ENCODE measurements at places on chromosomes 16 and 17.

DNA sequence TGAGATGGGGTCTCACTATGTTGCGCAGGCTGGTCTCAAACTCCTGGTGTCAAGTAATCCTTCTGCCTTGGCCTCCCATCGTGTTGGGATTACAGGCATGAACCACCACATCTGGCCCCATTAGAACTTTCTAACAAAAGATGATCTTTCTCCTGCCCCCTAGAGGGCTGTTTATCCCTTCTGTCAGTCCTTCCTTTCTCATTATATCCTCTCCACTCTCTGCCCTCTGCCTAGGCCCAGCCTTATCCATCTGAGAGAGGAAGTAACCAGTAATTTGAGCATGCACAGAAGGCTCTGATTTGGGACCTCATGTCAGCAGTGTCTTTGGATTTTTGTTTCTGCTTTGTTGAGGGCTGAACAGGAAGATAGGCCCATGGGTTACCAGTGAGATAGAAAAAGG is 4.4 kb upstream of the DHX40 start:
- H3K4me3 ChIP-seq: no peak overlapping the region
- ATAC-seq: no peak
- peaks cover 10% of the 10 kb centered on the region for H3K4me1 ChIP-seq

DNA sequence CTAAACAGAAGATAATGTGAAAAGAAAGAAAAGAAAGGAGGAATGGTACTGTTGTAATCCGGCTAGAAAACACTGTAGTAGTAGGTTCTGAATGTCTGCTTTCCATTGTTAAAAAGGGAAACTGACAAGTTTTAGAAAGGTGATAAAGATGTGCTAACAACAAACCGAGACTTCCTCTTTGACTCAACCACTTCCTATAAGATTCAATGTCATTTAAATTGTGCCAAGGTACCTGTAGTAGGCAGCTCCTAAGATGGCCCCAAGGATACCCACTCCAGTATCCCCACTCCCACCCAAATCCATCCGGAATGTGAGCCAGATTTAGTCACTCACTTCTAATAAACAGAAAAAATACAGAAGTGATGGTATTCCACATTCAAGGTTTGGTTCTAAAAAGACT is 31.2 kb downstream of the XYLT1 start:
- peaks cover 58% of the 10 kb centered on the region for H3K36me3 ChIP-seq
- H3K4me1 ChIP-seq: peaks cover 46% of the 10 kb centered on the region
- peak; percentile 59 for ATAC-seq
- H3K27ac ChIP-seq: no peak overlapping the region
- H3K4me3 ChIP-seq: no peak overlapping the region

DNA sequence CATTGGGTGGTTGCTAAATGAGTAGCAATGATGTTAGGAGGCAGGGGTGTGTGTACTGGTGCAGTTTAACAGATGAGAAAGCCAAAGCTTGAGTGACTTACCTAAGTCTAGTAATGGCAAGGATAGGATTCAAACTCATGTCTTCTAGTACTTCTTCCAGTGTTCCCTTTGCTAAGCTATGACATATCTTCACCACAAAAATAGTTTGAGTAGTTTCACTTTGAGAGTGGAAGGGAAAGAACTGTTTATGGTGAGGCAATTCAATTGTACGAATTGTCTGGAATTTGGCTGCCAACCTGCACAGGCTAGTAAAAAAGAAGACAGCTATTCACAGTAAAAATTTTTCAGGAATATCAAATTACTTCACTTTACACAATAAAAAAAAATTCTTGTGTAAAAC is 138.0 kb downstream of the NLK start:
- H3K4me1 ChIP-seq: no peaks in the 10 kb centered on the region
- no peak overlapping the region for H3K4me3 ChIP-seq
- no peaks in the 10 kb centered on the region for H3K27me3 ChIP-seq
- H3K27ac ChIP-seq: no peak overlapping the region

- H3K27ac ChIP-seq: no peak overlapping the region
- peaks cover 21% of the 10 kb centered on the region for H3K27me3 ChIP-seq
- ATAC-seq: no peak
These were observed 26.9 kb upstream of the ZFP90 start for GRCh38 chr16:68512183-68512582.

- peaks cover 21% of the 10 kb centered on the region for H3K4me1 ChIP-seq
- peaks cover 64% of the 10 kb centered on the region for H3K36me3 ChIP-seq
- H3K27ac ChIP-seq: peak overlapping the region; percentile 76
- no peaks in the 10 kb centered on the region for H3K27me3 ChIP-seq
- H3K4me3 ChIP-seq: no peak overlapping the region
These were observed 12.4 kb downstream of the CCDC47 start for GRCh38 chr17:63760771-63761539.

- H3K27me3 ChIP-seq: no peaks in the 10 kb centered on the region
- H3K4me3 ChIP-seq: peak overlapping the region; percentile 13
- peak; percentile 87 for ATAC-seq
- peak overlapping the region; percentile 93 for H3K27ac ChIP-seq
- H3K36me3 ChIP-seq: no peaks in the 10 kb centered on the region
These were observed 13.3 kb upstream of the PECAM1 start for GRCh38 chr17:64403881-64404460.

GRCh38 chr17:6488008-6488539 is 43.8 kb downstream of the PIMREG start:
- ATAC-seq: no peak
- H3K4me3 ChIP-seq: no peak overlapping the region
- no peak overlapping the region for H3K27ac ChIP-seq
- H3K4me1 ChIP-seq: no peaks in the 10 kb centered on the region
- no peaks in the 10 kb centered on the region for H3K36me3 ChIP-seq
- peaks cover 72% of the 10 kb centered on the region for H3K27me3 ChIP-seq

- ATAC-seq: no peak
- H3K27me3 ChIP-seq: no peaks in the 10 kb centered on the region
- H3K27ac ChIP-seq: no peak overlapping the region
- peaks cover 38% of the 10 kb centered on the region for H3K4me1 ChIP-seq
- H3K4me3 ChIP-seq: no peak overlapping the region
- H3K36me3 ChIP-seq: peaks cover 6% of the 10 kb centered on the region
These were observed 26.0 kb downstream of the SPHK1 start for GRCh38 chr17:76410328-76410965.

DNA sequence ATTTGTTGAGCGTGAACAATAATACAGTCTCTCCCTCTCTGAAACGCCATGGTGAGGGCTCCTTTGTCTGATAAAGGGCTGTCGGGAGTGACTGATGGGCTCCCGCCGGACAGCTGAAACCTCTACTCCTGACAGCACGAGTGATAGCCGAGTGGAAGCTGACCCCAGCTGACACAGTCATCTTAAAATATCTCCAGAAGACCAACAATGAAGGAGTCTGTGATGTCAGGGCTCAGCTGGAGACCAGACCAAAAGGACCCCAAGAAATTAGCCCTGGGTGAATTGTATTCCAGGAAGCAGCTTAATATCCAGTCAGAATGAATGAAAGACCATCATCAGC is 22.4 kb downstream of the CCDC182 start:
- H3K27ac ChIP-seq: no peak overlapping the region
- H3K4me3 ChIP-seq: no peak overlapping the region
- no peak for ATAC-seq
- no peaks in the 10 kb centered on the region for H3K36me3 ChIP-seq

DNA sequence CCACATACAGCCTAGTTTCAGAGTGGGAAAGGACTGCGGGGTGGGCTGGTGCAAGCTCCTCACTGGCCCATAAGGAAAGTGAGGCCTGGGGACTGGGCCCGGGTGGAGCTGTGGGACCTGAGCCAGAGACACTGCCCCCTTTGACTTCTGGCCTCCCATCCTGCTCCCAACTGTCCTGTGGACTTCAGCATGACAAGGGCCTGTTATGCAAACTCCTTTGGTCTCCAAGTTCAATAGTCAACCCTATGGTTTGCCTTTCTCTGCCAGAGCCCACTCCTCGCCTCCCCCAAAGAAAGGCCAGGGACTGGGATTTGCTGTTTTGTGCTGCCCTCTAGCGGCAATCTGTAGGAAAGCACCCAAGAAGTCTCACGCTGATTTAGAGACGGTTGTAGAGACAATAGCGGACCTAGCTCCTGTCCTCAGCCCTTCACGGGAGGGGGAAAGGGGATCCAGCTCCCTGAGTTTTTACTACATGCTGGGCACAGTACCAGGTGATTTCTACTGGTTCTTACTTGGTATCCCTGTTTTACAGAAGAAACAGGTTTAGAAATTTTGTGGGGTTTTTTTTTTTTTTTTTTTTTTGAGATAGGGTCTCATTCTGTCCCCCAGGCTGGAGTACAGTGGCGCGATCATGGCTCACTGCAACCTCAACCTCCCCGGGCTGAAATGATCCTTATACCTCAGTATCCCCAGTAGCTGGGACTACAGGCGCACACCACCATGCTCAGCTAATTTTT is 1.2 kb upstream of the TLCD3B start:
- no peak for ATAC-seq
- no peaks in the 10 kb centered on the region for H3K36me3 ChIP-seq
- H3K4me3 ChIP-seq: no peak overlapping the region
- H3K4me1 ChIP-seq: peaks cover 20% of the 10 kb centered on the region

GRCh38 chr16:64983231-64983630 is 138.6 kb downstream of the CDH11 start:
- no peaks in the 10 kb centered on the region for H3K36me3 ChIP-seq
- no peaks in the 10 kb centered on the region for H3K4me1 ChIP-seq
- H3K27ac ChIP-seq: no peak overlapping the region
- ATAC-seq: no peak

GRCh38 chr17:54425671-54426070 is 475.0 kb upstream of the TOM1L1 start:
- ATAC-seq: no peak
- no peaks in the 10 kb centered on the region for H3K36me3 ChIP-seq
- H3K4me1 ChIP-seq: no peaks in the 10 kb centered on the region

- H3K27me3 ChIP-seq: peaks cover 72% of the 10 kb centered on the region
- no peak overlapping the region for H3K27ac ChIP-seq
- H3K36me3 ChIP-seq: no peaks in the 10 kb centered on the region
- H3K4me1 ChIP-seq: no peaks in the 10 kb centered on the region
These were observed 1.4 kb downstream of the NOTUM start for GRCh38 chr17:81959362-81960129.

- H3K27me3 ChIP-seq: no peaks in the 10 kb centered on the region
- H3K4me3 ChIP-seq: no peak overlapping the region
- ATAC-seq: peak; percentile 41
- no peak overlapping the region for H3K27ac ChIP-seq
These were observed 23.6 kb downstream of the TANGO6 start for GRCh38 chr16:68866933-68867332.

DNA sequence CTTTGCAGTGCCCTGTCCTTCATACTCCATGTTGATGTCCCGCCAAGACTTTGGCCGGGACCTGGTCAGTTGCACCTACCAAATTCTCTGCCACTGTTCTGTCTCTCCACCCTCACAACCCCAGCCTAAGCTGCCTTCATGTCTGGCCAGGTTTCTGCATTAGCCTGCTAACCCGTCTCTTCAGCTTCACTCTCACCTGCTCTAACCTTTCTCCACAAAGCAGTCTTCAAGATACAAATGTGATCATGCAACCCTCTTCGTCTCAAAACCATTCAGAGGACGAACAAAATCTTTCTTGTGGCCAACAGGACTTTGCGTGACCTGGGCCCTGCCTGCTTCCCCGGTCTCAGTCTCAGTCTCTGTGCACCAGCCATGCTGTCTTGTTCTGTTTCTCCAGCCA is 148.2 kb downstream of the WSCD1 start:
- no peaks in the 10 kb centered on the region for H3K4me1 ChIP-seq
- H3K4me3 ChIP-seq: no peak overlapping the region
- H3K27me3 ChIP-seq: peaks cover 34% of the 10 kb centered on the region
- no peak for ATAC-seq
- no peaks in the 10 kb centered on the region for H3K36me3 ChIP-seq

- peaks cover 8% of the 10 kb centered on the region for H3K4me1 ChIP-seq
- H3K36me3 ChIP-seq: no peaks in the 10 kb centered on the region
- no peak overlapping the region for H3K27ac ChIP-seq
- no peak overlapping the region for H3K4me3 ChIP-seq
- peaks cover 24% of the 10 kb centered on the region for H3K27me3 ChIP-seq
These were observed 128.9 kb upstream of the RCVRN start for GRCh38 chr17:10033959-10034358.

GRCh38 chr16:66528294-66528693 is 21.6 kb downstream of the TK2 start:
- no peak overlapping the region for H3K27ac ChIP-seq
- H3K27me3 ChIP-seq: no peaks in the 10 kb centered on the region
- no peaks in the 10 kb centered on the region for H3K36me3 ChIP-seq
- peaks cover 30% of the 10 kb centered on the region for H3K4me1 ChIP-seq
- ATAC-seq: no peak

- H3K27me3 ChIP-seq: peaks cover 9% of the 10 kb centered on the region
- H3K4me1 ChIP-seq: no peaks in the 10 kb centered on the region
- no peak for ATAC-seq
These were observed 370.0 kb downstream of the CDH13 start for GRCh38 chr16:82996814-82997213.

GRCh38 chr16:85569615-85570212 is 43.4 kb upstream of the GSE1 start:
- peaks cover 65% of the 10 kb centered on the region for H3K4me1 ChIP-seq
- H3K36me3 ChIP-seq: no peaks in the 10 kb centered on the region
- H3K4me3 ChIP-seq: peak overlapping the region; percentile 38
- H3K27ac ChIP-seq: peak overlapping the region; percentile 78
- H3K27me3 ChIP-seq: no peaks in the 10 kb centered on the region

- no peak overlapping the region for H3K4me3 ChIP-seq
- H3K27me3 ChIP-seq: no peaks in the 10 kb centered on the region
- H3K27ac ChIP-seq: no peak overlapping the region
- H3K4me1 ChIP-seq: no peaks in the 10 kb centered on the region
- no peaks in the 10 kb centered on the region for H3K36me3 ChIP-seq
These were observed 84.6 kb upstream of the PMFBP1 start for GRCh38 chr16:72256398-72257066.

DNA sequence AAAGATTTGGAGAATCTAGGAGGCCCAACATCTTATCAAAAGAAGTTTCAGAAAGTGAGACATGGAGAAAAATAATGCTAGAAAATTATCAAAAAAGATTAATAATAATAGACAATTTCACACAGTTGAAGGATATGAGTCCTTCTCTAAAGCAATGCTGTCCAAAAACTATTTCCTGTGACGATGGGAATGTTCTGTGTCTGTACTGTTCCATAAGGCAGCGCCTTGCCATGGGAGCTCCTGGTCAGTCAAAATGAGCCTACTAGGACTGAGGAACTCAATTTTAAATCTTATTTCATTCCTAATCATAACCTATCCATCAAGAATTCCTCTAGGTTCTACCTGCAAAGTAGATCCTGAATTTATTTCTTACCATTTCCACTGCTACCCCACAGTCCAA is 49.0 kb downstream of the CACNG1 start:
- no peak overlapping the region for H3K27ac ChIP-seq
- peaks cover 55% of the 10 kb centered on the region for H3K36me3 ChIP-seq
- no peaks in the 10 kb centered on the region for H3K27me3 ChIP-seq
- H3K4me3 ChIP-seq: no peak overlapping the region
